ENCODE measurements at places on chromosomes 2 and 18.

DNA sequence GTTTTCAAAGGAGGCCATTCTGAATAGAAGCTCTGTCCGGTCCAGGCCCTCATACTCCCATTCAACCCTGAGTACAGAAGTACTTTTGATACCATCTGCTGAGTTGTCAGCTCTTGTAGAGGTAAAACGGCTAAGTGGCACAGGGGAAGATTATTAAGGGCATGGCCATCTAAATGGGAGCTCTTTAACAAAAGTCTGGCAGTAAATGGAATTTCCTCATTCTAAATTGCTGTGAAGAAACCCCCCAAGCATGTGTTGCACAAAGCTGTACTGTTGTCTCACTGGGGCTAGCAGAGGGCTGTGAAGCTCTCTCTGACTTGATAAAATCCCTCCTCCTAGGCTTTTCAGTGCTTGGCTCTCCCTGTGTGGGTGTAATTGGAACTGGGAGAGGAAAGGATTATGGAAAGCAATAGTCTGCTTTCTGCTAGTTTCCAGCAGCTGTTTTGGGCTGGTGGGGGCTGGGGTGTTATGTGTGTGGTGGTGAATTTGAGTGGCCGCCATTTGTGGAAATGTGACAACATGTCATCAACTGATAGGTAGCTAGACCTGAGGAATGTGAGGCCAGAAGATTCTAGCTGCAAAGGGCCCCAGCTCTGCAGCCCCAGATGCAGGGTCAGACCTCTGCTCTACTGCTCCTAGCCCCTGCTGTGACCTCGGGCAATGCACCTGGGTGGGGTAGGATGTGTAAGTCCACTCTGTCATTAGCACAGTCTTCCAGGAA lies 65.1 kb downstream of the MAP4K4 start:
- DNase-seq, result no peak

GRCh38 chr18:62200121-62200914 lies 13.3 kb downstream of the RELCH start:
- DNase-seq, result no peak

GRCh38 chr2:111178730-111179405 lies 58.2 kb downstream of the BCL2L11 start:
- no peak for DNase-seq

GRCh38 chr2:172375251-172375650 lies 52.1 kb upstream of the ITGA6 start:
- no peak for DNase-seq

- DNase-seq, result no peak
Measured at GRCh38 chr2:105373895-105374401, 24.9 kb downstream of the FHL2 start.

DNA sequence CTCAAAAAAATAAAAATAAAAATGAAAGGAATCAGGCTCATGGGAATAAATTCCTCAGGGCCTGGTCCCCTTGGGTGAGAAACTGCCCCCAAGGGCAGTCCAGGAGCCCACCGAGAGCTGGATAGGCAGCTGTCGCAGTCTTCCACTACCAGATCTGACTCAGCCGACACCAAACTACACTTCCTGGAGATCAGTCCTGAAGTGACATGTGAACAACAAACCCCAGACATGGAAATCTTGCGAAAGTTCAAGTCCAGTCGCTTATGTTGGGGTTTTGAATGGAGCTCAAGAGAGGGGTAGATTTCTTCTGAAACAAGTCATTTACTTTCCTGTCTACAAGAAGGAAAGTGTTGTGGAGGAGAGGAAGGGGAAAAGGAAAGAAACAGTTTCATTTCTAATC lies 12.9 kb downstream of the ADCY3 start:
- DNase-seq, result no peak

- no peak for DNase-seq
Measured at GRCh38 chr2:105437708-105438103, 38.9 kb upstream of the FHL2 start.

GRCh38 chr2:23452372-23452771 lies 67.4 kb downstream of the KLHL29 start:
- DNase-seq, result no peak

GRCh38 chr2:108409768-108410167 lies 32.0 kb downstream of the SULT1C4 start:
- DNase-seq, result no peak

DNA sequence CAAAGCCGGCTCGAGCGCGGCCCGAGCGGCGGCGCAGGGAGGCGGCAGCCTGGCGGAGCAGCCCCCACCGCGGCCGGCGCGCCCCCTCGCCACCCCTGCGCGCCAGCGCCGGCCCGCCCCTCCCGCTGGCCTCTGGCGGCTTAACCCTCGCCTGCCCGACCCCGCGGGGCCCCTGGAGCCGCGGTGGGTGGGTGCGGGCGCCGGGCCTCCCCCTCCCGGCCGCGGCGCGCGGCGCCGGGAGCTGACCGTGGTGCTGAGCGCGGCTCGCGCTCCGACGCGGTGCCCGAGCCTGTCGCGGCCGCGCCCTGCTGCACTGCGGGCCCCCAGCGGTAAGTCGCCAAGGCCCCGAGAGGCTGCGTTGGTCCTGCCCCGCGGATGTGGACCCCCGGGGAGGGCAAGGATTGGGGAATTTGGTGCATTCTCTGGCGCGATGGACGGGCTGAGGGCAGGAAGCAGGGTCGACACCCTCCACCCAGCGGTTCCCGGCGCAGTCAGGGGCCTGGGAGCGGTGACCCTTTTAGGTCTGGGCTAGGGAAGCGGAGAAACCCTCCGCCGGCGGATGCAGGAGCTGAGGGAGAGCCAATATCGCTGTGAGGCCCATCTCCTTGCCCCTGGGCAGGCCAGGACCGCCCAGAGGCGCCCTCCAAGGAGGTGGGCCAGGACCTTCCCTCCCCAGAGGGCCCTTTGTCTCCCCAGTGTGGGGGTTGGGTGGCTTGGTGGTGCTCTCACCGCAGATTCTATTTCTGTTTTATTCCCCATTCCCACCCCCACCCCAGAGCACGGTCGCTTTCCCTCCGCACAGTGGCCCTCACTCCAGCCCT lies 923 bp downstream of the AMER3 start:
- DNase-seq, result no peak

GRCh38 chr2:170736628-170737027 lies 21.5 kb downstream of the SP5 start:
- no peak for DNase-seq

DNA sequence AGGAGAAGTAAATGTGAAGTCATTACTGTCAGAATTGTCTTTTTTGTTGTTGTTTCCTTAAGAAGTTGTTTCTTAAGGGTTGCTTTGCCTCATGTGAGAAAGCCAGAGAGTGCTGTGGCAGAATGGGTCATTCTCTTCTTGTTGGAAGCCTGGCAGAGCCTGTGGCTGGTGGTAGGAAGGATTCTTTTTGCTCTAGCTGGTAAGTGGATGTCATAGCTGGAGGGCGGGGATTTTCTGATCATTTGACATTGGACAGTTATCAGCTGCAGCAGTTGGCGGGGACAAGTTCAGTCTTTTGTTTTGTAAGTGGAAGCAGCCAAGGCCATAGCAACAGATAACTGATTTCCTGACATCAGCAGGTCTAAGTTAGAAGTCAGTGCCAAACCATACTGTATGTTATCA lies 5.5 kb upstream of the RMDN2 start:
- DNase-seq, result no peak

DNA sequence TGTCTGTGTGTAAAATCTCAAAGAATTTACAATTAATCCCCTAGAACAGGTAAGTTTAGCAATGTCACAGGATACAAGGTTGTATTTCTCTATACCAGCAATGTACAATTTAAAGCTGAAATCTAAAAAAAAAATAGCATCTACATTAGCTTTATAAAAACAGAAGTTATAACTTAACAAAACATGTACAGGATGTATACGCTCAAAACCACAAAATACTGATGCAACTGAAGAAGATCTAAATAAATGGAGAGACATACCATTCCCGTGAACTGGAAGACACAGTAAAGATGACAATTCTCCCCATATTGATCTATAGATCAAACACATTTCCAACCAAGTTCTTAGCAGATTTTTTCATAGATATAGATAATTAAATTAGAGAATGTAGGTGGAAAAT lies 17.5 kb upstream of the RANBP2 start:
- no peak for DNase-seq

DNA sequence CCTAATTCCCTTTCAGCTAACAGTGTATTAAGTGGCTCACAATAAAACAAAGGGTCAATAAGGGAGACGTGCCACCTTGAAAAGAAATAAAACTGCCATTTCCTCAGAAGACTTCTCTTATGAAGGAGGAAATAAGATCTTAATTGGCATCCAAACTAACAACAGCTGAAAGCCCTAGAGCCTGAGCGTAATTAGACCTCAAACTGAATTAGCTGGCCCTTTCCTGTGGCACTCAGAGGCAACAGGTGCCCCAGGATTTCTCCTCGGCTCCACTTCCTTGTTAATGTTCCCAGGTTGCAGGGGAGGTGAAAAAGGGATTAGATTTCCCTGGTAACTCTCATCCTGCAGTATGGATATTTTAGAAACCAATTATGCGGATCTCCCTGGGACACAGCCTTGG lies 804.3 kb downstream of the DCDC2C start:
- no peak for DNase-seq
